ENCODE measurements at places on chromosomes 2 and 18. TPM values are rescaled to one million over a fixed set of nuclear protein-coding genes. Genes with fewer than 3 reads are reported as not detected.

DNA sequence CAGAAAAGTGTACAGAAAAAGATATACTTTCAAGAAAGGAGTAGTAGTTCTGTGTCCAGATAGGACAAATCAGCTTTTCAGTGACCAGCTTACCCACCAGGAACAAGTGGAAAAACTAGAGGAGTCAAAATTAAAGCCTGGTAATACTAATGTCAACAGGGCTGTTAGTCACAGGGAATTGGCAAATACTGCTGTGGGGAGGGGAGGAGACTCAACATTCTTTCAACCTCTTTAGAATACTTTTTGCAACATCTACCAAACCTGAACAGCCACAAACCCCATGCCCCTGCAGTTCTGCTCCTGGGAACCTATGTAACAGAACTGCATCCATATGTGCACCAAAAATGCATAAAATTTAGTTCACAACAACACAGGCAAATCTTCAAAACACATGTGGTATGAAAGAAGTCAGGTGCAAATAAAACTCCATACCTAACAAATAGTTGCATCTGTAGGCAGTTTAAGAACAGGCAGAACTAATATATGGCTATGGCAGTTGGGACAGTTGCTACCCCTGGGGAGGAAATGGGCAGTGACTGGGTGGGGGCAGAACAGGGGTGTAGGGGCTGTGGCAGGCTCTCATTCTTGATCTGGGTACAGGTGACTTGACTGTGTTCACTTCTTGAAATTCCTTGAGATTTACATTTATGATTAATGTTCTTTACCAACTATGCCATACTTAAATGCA lies 9.7 kb downstream of the CMPK2 start:
- no peak for DNase-seq

GRCh38 chr2:179022685-179023084 lies 27.3 kb downstream of the CCDC141 start:
- no peak for DNase-seq

DNA sequence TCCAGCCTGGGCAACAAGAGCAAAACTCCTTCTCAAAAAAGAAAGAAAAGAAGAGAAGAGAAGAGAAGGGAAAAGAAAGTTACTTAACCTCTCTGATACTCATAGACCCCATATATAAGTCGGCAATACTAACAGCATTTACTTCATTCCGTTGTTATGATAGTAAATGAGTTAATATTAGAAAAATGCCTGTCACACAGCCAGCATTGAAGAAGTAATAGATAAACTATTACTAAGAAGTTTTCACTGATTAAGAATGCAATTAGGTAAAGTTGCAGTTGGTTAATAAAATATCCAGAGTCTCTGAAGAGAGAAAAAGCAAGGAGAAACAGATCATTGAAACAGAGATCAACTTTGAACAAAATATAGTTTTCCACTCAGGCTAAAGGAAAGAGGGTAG lies 161.3 kb upstream of the UBE2E3 start:
- no peak for DNase-seq

GRCh38 chr2:43155851-43156411 lies 70.5 kb downstream of the ZFP36L2 start:
- DNase-seq: no peak

DNA sequence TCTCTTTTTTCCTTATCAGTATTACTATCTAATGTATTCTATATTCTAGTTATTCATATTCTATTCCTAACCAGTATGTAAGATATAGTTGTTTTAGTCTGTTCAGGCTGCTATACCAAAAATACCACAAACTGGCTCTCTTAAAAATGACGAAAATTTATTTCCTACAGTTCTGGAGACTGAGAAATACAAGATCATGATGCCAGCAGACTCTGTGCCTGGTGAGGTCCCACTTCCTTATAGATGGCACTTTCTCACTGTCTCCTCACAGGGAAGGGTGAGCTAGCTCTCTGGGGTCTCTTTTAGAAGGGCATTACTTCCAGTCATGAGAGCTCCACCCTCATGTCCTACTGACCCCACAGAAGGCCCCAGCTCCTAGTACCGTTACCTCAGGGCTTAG lies 4.8 kb upstream of the ARHGAP15 start:
- no peak for DNase-seq

- DNase-seq: no peak
These were observed 77.7 kb downstream of the MEIS1 start for GRCh38 chr2:66512626-66513025.

DNA sequence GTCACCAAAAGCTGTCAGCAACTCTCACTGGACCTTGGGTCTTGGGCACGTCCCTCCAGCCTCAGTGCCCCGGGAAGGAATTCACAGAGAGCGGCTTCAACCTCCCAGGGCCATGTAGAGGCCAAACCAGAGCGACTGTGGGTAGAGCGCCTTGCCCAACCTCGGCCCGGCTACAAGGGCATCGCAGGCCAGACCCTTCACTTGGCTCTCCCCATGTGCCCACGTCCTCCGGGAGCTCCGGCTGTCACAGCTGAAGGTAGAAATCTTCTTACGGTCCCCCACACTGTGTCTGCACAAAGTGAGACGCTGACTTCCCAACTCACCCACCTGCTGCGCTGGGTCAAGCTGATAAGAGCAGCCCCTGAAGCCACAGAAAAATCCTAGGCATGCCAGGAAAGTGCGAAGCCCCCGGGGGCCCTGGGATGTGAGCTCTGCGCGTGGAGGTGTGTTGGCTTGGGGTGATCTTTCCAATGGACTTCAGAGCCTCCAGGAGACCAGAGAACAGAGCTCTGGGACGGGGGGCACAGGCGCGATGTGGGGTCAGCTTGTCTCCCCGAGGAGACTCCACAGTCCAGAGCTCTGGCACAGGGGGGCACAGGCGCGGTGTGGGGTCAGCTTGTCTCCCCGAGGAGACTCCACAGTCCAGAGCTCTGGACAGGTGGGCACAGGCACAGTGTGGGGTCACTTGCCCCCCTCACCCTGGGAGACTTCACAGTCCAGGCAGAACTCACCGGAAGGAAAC lies 105.5 kb downstream of the RTP5 start:
- DNase-seq: no peak

DNA sequence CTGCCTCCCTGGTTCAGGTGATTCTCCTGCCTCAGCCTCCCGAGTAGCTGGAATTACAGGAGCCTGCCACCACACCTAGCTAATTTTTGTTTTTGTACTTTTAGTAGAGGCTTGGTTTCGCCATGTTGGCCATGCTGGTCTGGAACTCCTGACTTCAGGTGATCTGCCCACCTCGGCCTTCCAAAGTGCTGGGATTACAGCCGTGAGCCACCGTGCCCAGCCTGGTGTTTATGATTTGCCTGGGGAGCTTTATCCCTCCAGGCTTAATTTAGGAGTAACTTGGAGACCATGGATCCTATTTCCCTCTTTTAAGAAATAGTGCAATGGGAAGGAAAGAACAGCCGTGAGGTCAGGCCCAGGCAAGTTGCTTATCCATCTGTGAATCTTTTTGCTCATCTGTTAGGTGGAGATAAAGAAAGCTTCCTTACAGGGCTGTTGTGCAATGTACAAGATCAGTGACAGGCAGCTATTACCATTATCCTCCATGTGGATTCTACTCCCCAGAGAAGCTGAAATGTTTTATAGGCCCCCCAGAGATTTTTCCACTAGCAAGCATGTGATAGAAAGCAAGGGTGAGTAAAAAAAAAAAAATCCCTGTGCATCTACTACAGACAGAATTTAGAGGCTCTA lies 104.9 kb upstream of the MGAT5 start:
- no peak for DNase-seq

DNA sequence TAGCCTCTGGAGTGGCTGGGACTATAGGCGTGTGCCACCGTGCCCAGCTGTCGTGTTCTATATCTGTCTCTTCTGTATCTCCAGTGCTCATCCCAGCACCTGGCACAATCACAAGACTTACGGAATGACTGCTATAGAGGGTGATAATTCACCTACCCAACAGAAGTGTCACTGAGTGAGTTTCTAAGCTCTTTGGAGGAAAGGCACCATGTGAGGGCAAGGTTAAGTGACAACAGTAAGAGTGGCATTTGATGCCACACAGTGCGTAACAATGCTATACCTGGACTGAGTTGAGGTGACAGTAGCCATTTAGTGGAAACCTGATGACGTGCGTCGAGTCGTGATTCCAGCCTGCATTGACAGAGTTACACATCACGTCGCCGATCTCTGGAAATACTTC lies 89.0 kb downstream of the KCTD1 start:
- no peak for DNase-seq

DNA sequence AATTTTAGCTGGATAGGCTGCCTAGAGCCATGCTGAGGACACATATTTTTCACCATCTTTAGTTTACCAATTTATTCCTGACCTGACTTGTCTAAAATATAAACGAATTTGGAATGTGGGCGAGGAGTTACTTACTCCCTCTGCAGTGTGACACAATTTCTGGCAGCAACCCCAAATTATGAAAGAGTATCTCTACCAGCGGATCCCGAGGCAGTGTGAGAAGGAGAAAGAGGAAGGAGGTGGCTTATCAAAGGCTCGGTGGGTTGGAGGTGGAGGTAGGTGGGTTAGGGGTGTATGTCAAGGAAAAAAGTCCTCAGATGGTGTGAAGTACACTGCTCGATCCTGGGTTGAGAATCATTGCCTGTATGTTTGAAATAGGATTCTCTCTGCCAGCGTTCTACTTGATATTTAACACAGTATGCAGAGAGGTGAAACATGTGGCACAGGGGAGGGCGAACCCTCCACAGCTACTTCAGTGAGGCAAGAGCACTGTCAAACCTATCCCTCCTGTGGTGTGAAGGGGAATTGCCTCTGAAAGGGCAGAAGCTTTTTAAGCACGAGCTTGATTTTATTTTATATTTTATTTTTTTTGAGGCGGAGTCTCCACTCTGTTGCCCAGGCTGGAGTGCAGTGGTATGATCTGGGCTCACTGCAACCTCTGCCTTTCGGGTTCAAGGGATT lies 76.0 kb downstream of the RFTN2 start:
- no peak for DNase-seq

DNA sequence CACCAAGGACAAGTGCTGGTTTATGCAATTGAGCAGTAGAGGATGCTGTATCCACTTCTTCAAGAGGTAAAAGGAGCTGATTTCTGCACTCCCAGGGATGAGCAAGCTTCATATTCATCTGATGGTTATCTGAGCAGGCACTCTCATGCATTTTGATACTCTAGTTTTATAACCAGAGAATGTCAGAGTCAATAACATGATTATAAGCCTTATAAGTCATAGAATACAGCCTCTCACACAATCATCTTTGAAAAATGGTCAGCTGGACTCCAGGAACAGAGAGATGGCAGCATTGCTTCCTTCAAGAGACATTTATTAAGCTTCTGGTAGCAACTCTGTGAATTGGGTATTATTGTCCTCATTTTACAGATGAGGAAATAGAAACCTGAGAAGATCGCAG lies 167.1 kb downstream of the SLC8A1 start:
- no peak for DNase-seq

- no peak for DNase-seq
These were observed 1.9 kb downstream of the CLK1 start for GRCh38 chr2:200862532-200863000.

- DNase-seq: no peak
These were observed 142.0 kb downstream of the ZEB2 start for GRCh38 chr2:144377914-144378313.

- DNase-seq: no peak
These were observed 306.9 kb upstream of the NT5C1B start for GRCh38 chr2:18896125-18896764.

DNA sequence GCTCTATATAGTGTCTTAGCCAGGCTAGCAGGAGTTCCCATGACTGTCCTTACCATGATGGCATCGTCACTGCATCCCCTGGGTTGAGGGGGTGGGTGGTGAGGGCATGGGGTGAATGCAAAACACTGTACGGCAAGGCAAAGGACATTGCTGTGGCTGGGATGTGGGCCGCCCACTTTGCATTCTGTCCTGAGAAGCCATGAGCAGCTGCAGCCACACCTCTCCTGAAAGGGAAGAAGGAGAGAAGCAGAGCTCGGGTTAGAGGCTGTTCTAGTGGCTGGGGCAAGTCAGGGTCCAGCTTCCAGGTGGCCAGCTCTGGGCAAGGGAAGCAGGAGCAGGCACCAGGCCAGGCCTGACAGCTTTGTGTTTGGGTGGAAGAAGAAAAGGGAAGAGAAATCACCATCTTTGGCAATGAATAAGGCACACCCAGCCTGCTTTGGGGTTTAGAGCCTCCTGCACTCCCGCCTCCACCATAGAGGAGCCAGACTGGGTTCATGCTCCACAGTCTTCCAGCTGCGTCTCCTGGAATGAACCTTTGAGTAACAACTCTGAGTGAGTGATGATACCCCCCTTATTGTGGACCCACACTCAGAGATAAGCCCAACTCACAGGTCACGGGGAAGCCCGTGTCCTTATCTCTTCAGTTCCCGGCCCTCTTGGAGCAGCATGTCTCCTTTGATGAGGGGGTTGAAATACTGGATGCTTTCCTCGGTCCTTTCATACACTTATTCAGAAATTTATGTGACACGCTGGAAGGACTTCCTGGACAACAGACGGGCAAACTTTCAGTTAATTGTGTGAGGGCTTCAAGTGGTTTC lies 63.4 kb downstream of the INPP4A start:
- peak; percentile 44 for DNase-seq

GRCh38 chr2:152930501-152930900 lies 212.1 kb downstream of the ARL6IP6 start:
- no peak for DNase-seq

- no peak for DNase-seq
These were observed 69.6 kb downstream of the SNTG2 start for GRCh38 chr2:1020206-1020605.

DNA sequence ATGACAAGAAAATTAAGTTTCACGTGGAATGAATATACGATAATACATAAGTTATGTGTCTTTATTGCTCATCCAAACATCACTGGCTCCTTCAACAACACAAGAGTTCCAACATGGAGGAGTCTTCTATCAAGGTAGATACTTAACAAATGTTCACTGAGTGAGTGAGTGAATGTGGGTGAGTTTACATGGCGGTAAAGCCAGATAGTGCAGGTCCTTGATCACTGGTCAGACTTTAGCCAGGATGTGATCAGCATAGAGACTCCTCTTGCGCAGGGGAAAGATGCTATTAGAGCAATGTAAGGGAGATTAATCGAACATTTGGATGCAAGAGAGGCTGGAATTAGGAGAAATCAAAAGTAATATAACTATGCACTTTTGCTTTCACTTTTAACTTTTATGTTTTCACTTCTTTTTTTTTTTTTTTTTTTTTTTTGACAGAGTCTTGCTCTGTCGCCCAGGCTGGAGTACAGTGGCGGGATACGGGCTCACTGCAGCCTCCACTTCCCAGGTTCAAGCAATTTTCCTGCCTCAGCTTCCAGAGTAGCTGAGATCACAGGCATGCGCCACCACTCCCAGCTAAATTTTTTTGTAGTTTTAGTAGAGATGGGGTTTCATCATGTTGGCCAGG lies 249.0 kb upstream of the ID2 start:
- DNase-seq: no peak

CEBPZOS gene
- not detected for total RNA-seq

OSBPL6 gene
- total RNA-seq: 6.9 TPM

GALNT14 gene
- 7.4 TPM for total RNA-seq

METAP1D gene
- 10.4 TPM for total RNA-seq

GAREM2 gene
- total RNA-seq: 16.9 TPM

MC5R gene
- not detected for total RNA-seq

CAPN14 gene
- total RNA-seq: 0.12 TPM

PKDCC gene
- 81.8 TPM for total RNA-seq

CNDP1 gene
- 0.48 TPM for total RNA-seq

PSMD1 gene
- total RNA-seq: 85.5 TPM

Data from type B pancreatic cell (in vitro differentiated cells).